ENCODE measurements at places on chromosomes 13 and 19.

- DNase-seq, result no peak
Measured at GRCh38 chr13:84684048-84684662, 801.9 kb upstream of the SLITRK1 start.

DNA sequence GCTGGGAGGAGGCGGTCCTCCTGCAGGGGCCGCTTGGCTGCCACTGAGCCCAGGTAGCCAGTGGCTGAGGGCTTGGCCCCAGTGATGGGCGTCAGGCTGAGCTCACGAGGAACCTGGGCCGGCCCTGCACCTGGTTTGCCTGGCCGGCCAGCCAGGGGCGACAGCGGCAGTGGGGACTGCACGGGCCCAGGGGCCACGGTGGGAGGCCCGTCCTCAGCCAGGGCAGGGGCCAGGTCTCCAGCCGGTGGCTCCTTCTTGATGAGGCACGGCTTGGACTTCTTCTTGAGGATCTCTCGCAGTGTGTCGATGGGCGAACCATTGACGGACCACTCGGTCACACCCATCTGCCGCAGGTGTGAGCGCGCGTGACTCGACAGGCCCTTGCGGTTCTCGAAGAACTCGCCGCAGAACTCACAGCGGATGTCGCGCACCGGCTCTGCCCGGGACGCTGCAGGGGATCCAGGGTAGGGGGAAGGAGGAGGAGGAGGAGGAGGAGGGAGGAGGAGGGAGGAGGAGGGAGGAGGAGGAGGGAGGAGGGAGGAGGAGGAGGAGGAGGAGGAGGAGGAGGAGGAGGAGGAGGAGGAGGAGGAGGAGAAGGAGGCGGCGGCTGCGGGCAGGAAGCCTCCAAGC, 6.6 kb upstream of the AKAP8L start:
- DNase-seq, result no peak

GRCh38 chr13:100584896-100585295, 3.7 kb downstream of the GGACT start:
- peak; percentile 19 for DNase-seq

- peak; percentile 68 for DNase-seq
Measured at GRCh38 chr13:84609716-84610115, 727.4 kb upstream of the SLITRK1 start.

- DNase-seq, result peak; percentile 56
Measured at GRCh38 chr13:75372517-75372916, 109.5 kb downstream of the TBC1D4 start.

DNA sequence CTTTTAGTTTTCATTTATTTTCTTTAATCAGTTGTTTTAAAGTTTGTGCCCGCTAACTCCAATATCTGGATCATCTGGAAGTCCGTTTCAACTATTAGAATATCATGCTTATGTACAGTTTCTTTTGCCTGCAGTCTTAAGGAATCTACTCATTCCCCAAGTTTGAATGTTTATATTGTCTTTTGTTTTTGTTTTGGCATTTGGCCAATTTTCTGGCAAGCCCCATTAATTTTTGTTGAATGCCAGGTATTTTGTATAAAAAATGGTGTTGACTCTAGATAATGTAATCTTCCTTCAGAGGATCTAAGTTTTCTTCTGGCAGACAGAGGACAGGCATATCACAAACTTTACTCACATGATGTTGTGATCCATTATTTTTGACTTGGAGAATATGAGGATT, 11.1 kb upstream of the ZNF235 start:
- DNase-seq, result no peak

DNA sequence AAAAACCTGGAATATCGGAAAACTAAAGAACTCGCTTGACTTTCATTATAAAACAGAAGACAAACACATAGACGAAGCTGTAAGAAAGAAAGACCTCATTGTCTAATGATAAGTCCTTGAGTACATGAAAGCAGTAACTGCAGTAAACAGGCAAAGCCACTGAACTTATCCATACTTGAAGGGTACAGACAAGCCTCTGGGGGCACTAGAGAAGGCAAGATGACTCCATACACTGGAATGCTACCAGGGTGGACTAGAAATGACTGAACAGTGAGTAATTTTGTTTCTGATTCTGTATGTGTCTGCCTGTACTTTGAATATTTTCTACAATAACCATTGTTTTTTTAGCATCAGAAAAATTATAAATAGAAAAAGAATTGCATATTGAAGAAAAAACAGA, 507.9 kb downstream of the UQCRFS1 start:
- peak; percentile 88 for DNase-seq

DNA sequence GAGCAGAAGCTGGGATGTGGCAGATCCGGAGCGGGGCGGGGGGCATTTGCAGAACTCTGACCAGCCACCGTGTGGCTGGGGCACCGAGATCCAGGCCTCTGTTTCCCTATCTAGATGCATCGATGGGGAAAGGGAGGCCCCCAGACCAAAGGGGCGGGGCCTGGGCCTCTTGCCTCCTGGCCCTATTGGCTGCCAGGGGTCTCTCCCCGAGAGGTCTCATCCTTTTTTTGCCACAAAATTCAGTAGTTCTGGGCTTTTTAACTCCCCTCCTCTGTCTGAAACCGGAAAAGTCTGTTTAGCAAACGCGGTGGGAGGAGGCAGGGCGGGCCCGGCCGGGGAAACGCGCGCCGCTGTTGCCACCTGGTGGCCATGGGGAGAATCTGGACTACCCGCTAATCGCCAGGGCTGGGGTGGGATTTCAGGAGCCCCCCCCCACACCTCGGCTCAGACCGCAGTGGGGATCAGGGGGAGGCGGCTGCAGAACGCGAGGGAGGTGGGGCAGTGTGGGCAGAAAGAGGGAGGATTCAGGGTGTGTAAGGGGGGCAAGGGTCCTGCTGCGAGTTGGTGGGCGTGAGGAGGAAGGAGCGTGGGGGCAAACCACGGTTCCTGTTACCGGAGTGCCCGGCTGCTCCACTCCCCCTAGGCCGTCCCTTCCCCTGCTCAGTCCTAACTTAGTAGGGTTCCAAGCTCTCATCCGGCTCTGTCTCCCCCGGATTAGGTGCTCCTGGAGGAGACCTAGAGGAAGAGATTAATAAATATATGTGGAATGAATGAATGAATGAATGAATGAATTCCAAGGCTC, 28.3 kb downstream of the IL12RB1 start:
- DNase-seq, result peak; percentile 77

GRCh38 chr13:55437162-55437561, 1703.6 kb upstream of the PRR20A start:
- DNase-seq, result no peak

GRCh38 chr19:45444318-45445041, 20.8 kb upstream of the ERCC1 start:
- peak; percentile 71 for DNase-seq

DNA sequence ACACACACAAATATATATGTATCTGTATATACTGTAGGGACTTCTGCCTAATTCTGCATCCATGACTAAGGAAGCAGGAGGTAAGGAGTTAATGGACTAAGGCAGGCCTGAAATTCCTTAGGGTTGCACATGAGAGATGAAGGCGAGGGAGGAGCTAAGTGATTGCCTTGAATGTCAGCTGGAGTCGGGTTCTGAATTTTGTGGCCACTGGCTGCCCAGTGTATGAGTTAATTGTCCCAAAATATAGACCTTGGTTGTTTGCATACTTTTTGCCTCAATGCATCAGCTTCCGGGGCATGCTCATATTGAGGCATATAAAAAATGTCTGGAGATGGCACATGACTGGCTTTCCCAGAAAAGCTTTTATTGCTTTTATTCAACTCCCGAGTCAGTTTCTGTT, 245.5 kb downstream of the TDRD3 start:
- no peak for DNase-seq

GRCh38 chr19:29695765-29696564, 19.1 kb downstream of the C19orf12 start:
- no peak for DNase-seq

- peak; percentile 90 for DNase-seq
Measured at GRCh38 chr13:33454844-33455705, 169.5 kb upstream of the STARD13 start.

GRCh38 chr13:86976521-86977324, 694.4 kb upstream of the SLITRK5 start:
- DNase-seq, result peak; percentile 15

GRCh38 chr13:37486171-37486681, 112.3 kb downstream of the POSTN start:
- peak; percentile 38 for DNase-seq

- DNase-seq, result no peak
Measured at GRCh38 chr13:44195245-44195644, 178.4 kb upstream of the SERP2 start.

GRCh38 chr13:55566334-55566733, 1574.4 kb upstream of the PRR20A start:
- DNase-seq, result no peak
